ENCODE measurements at places on chromosomes 2 and 18. TPM values are rescaled to one million over a fixed set of nuclear protein-coding genes. Genes with fewer than 3 reads are reported as not detected.

DNA sequence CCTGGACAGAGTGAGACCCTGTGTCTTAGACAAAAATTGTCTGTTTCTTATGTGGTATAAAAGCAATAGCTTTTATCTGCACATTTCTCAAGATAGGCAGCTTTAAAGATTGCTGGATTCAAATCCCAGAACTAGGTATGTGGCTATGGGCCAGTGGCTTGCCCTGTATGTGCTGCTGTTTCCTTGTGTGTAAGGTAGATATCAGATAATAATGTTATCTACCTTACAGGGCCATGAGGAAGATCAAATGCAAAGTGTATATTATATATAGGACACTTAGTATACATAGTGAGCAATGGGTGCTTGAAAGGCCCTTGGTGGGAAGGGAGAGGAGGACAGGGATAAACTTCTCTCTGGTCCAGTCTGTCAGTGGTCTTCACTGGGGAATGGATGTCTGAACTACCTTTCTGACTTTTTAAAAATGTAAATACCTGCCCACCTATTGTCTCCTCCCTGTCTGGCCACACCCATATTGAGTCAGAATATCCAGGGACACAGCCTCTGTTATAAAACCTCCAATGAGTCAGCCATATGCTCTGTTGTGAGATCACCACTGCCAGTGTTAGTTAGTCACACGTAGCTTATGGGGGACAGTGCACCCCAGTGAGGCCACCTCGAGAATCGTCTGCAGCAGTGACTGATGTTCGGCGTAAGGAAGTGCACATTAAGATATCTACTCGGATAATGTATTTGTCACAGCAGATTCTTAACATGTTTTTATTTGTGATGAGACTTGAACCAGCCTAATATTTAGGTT is 383.4 kb downstream of the PTPRM start:
- peak; percentile 4 for DNase-seq
- no peaks in the 10 kb centered on the region for H3K4me1 ChIP-seq
- no peaks in the 10 kb centered on the region for H3K36me3 ChIP-seq
- no peak overlapping the region for H3K4me3 ChIP-seq

DNA sequence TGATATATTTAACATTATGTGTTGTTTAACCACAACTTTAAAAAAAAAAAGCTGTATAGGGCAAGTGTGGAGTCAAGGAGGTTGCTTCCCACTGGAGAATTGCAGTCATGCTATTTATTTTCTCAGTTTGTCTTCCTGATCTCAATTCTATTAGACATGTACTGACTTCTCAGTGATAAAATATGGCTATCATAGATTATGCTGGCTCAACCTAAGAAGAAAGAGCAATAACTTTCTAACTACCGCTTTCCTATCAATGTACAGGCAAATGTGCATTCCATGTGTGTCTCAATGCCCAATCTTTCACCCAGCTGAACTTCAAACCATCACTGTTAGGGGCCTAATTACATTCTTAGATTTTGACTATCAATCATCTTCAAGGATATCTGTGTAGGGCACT is 201.4 kb downstream of the CTNNA2 start:
- no peaks in the 10 kb centered on the region for H3K4me1 ChIP-seq
- H3K36me3 ChIP-seq, result no peaks in the 10 kb centered on the region
- H3K27ac ChIP-seq, result no peak overlapping the region

DNA sequence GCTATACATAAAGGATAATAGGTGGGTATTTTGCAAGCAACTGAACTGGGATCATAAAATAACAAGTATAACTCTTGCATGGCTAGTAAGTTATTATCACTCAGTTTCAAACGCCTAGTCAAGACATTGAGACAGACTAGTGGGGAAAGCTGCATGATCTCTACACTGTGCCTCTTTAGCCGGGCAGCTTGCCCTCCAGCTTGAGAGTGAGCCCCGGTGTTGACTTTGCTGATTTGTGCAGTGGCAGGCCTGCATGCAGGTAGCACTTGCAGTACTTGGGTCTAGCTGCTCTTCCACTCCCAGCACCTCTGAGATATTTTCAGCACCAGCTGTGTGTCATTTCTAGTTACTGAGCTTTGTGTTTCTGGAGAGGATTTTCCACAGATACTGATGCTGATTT is 118.8 kb upstream of the DAPL1 start:
- DNase-seq, result no peak
- H3K36me3 ChIP-seq, result peaks cover 13% of the 10 kb centered on the region
- H3K27me3 ChIP-seq, result no peaks in the 10 kb centered on the region
- no peaks in the 10 kb centered on the region for H3K4me1 ChIP-seq
- no peak overlapping the region for H3K27ac ChIP-seq
- no peak overlapping the region for H3K4me3 ChIP-seq

DNA sequence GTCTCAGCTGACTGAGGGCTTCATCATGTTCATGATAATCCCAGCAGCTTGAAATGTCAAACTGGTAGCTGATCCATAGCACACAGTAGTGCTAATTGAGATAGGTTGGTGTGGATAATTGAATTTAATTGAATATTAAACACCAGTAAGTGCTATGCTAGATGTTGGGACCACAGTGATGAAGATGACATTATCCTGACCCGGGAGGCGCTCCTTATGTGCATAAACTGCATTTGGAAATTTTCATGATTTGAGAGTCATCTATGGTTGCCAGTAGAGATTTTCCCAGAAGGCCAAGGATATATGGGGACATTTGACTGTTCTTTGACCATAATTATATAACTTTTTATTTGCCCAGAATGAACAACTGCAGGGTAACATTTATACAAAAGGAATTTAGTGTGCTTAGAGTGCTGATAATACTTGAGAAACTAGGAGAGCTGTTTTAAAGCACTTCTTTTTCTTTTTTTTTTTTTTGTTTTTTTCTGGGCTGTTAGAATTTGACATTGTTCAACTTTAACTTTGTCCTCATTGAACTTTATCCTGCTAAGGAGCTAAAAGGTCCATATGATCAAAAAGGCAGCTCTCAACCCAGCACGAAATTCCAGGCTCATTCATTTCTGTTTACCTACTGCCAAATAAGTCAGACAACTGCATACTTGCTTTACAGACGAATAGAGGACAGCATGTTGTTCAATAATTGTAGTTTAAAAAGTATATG is 242.8 kb downstream of the NEDD4L start:
- no peak overlapping the region for H3K27ac ChIP-seq
- no peak for DNase-seq
- no peaks in the 10 kb centered on the region for H3K36me3 ChIP-seq
- H3K27me3 ChIP-seq, result peaks cover 5% of the 10 kb centered on the region
- H3K4me3 ChIP-seq, result no peak overlapping the region

GRCh38 chr2:179332903-179333302 is 68.3 kb upstream of the SESTD1 start:
- H3K27ac ChIP-seq, result no peak overlapping the region
- DNase-seq, result no peak
- peaks cover 11% of the 10 kb centered on the region for H3K27me3 ChIP-seq
- H3K4me3 ChIP-seq, result no peak overlapping the region
- H3K36me3 ChIP-seq, result no peaks in the 10 kb centered on the region

Gene TSN
- 55.9 TPM for total RNA-seq

DNA sequence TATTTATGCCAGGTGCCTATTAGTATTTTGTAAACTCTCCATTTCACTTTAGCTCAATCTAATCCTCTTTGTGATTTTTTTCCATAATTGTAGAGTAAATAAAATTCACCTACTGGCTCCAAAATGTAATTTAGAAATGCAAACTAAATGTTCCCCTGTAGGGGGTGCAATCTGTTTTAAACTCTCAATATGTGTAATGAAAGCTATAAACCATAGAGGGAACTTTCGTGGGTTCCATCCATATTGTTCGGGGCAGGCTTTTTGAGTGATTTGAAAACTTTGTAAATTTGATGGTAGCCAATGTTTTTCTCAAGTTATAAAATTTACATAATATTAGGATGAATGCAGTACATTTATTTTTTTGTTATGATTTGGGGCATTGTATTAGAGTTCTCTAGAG is 49.4 kb downstream of the TSPYL6 start:
- H3K4me3 ChIP-seq, result no peak overlapping the region
- H3K27ac ChIP-seq, result no peak overlapping the region
- H3K4me1 ChIP-seq, result peaks cover 2% of the 10 kb centered on the region
- no peaks in the 10 kb centered on the region for H3K36me3 ChIP-seq
- no peaks in the 10 kb centered on the region for H3K27me3 ChIP-seq

Gene RNF125
- total RNA-seq, result 19.1 TPM

DNA sequence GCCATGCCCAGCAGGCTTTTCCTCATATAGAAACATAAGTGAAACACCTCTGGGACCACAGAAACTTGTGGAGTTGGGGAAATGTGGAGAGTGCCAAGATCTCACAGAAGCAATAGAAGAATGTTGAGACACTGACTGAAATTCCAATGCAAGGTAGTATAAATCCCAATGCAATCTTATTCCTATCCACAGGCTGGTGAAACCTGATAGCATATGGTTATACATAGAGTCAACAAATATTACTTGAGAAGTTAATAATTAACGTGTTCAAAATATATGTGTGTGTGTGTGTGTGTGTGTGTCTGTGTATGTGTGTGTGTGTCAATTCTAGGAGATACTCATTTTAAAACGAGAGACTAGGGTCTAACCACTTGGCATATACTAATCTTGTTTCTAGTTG is 776.8 kb upstream of the ACVR2A start:
- no peak overlapping the region for H3K4me3 ChIP-seq
- no peak for DNase-seq
- H3K27me3 ChIP-seq, result no peaks in the 10 kb centered on the region

Gene PLCL1
- total RNA-seq, result 0.69 TPM

Data from activated CD8-positive, alpha-beta T cell treated with anti-CD3 and anti-CD28 coated beads for 36 hours (primary cell).